Large intestine (tissue), 12 donors: ENCODE measurements at places on chromosomes 5 and 9. TPM values are rescaled to one million over a fixed set of nuclear protein-coding genes. Genes with fewer than 3 reads are reported as not detected.

DNA sequence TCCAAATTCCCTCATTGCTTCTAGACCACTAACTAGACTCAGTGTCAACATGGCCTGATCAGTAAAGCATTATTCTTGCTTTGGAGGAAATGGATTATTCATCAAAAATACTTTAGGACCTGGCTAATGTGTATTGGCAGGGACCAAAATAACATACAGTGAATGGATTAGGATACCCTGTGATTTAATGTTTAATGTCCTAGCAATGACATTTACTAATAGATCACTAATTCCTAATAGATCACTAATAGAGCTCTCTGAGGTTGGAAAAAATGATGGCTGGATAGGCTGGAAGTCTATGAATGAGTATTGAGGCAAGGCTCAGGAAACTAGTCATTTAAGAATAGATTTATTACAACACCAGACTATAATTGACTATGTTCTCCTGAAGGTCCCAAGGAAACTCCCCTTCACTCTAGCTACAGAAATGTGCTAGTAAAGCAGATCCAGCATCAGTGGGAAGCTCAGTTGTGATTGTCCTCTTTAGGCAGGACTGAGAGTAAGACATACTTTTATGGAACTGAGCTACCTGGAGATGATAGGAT lies 46.1 kb upstream of the CHSY3 start:
- no peaks in the 10 kb centered on the region for H3K4me1 ChIP-seq
- no peak overlapping the region for H3K27ac ChIP-seq
- no peaks in the 10 kb centered on the region for H3K27me3 ChIP-seq
- no peaks in the 10 kb centered on the region for H3K36me3 ChIP-seq
- no peak for DNase-seq

- H3K4me1 ChIP-seq, result no peaks in the 10 kb centered on the region
- no peaks in the 10 kb centered on the region for H3K27me3 ChIP-seq
- no peak overlapping the region for H3K4me3 ChIP-seq
- no peak for DNase-seq
Observed at GRCh38 chr5:68147659-68148058, 67.9 kb upstream of the PIK3R1 start.

DNA sequence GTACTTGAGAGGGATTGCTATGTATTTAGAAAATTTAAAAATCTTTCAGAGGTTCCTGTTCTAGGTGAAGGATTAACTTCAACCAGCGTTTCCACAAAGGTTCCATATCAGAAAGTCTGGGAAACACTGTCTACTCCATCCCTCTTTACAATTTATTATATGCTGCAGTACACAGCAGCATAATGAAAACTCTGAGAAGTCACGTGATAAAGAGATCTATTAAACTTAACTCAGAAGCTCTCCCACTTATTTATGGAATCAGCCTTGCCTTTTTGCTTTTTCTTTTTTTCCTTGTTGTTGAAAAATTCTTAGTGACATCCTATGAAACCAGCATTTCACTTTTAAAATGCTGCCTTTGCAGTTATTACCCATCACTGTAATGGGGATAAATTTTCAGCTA lies 186.2 kb downstream of the ACER2 start:
- DNase-seq, result no peak
- no peaks in the 10 kb centered on the region for H3K36me3 ChIP-seq
- no peak overlapping the region for H3K27ac ChIP-seq
- H3K27me3 ChIP-seq, result no peaks in the 10 kb centered on the region

DNA sequence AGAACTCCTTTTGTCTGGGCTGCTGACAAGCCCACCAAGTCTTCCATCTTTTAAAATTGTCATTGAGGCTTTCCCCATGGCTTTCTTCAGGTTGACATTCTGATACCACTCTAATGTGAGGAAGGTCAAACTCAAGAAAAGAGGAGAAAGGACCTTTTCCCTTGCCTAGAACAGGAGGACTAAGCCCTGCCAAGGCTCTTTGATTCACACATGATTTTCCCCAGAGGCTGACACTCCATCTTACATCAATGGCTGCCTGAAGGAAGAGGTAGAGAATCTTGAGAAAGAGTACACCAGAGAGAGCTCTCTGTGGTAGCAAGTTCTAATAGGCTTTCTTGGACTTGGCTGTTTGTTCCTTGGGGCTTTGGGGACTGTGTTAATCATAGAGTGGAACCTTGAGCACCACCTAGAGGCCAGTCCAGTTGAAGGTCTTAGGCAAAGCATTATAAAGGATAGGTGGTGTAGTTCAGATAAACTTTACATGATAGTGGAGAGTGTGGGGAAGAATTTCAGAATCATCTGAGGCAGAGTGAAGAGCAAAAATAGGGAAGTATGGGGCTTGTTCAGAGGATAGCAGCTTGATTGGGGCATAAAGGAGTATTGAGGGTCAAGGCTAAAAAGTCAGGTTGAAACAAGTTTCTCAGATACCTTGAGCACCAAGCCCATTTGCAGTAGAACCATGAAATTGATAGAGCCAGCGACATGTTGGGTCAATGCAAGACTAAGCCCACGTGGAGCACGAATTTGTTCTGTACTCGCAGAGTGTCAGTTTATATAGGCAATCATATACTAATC lies 36.7 kb downstream of the NDFIP1 start:
- peaks cover 31% of the 10 kb centered on the region for H3K36me3 ChIP-seq
- DNase-seq, result peak; percentile 52
- no peak overlapping the region for H3K4me3 ChIP-seq
- H3K27me3 ChIP-seq, result no peaks in the 10 kb centered on the region

DNA sequence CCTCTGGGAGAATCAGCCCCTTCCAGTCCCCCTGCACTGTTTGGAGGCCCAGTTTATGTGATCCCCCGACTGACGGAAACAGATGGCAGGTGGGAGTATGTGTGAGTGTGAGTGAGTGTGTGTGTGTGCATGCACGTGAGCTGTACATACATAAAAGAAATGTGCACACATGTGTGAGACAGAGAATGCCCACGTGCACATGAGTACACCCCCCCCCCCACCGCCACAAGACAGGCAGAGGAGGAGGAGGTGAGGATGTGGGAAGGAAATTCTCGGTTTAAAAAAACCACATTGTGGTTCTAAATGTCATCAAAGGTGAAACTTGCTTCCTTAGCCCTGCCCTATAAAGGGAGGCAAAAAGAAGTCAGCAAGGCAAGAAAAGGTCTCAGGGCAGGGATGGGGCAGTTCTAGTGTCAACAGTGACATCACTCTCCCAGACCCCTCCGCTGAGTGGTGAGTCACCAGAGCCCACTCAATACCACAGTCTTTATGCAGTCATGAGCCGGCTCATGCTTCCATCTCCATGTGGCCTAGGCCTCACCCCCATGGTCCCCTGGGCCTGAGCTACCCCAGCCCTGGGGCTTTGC lies 79.2 kb upstream of the HSPA9 start:
- H3K27me3 ChIP-seq, result no peaks in the 10 kb centered on the region
- no peak overlapping the region for H3K27ac ChIP-seq
- no peak overlapping the region for H3K4me3 ChIP-seq
- DNase-seq, result no peak

- H3K27ac ChIP-seq, result no peak overlapping the region
- no peak for DNase-seq
- H3K27me3 ChIP-seq, result no peaks in the 10 kb centered on the region
- no peak overlapping the region for H3K4me3 ChIP-seq
Observed at GRCh38 chr5:60248901-60249300, 355.4 kb upstream of the PDE4D start.

SURF1 gene
- 32.5 TPM for polyA plus RNA-seq

LRRC70 gene
- polyA plus RNA-seq, result 4.2 TPM

GRCh38 chr5:72209147-72210115 lies 102.2 kb downstream of the MAP1B start:
- H3K36me3 ChIP-seq, result peaks cover 7% of the 10 kb centered on the region
- no peak overlapping the region for H3K27ac ChIP-seq
- H3K4me1 ChIP-seq, result no peaks in the 10 kb centered on the region
- no peaks in the 10 kb centered on the region for H3K27me3 ChIP-seq
- DNase-seq, result no peak

SMIM33 gene
- not detected for polyA plus RNA-seq

GRCh38 chr9:109022873-109023272 lies 9.6 kb upstream of the CTNNAL1 start:
- DNase-seq, result no peak
- H3K4me1 ChIP-seq, result no peaks in the 10 kb centered on the region
- peaks cover 33% of the 10 kb centered on the region for H3K36me3 ChIP-seq
- H3K4me3 ChIP-seq, result no peak overlapping the region

DNA sequence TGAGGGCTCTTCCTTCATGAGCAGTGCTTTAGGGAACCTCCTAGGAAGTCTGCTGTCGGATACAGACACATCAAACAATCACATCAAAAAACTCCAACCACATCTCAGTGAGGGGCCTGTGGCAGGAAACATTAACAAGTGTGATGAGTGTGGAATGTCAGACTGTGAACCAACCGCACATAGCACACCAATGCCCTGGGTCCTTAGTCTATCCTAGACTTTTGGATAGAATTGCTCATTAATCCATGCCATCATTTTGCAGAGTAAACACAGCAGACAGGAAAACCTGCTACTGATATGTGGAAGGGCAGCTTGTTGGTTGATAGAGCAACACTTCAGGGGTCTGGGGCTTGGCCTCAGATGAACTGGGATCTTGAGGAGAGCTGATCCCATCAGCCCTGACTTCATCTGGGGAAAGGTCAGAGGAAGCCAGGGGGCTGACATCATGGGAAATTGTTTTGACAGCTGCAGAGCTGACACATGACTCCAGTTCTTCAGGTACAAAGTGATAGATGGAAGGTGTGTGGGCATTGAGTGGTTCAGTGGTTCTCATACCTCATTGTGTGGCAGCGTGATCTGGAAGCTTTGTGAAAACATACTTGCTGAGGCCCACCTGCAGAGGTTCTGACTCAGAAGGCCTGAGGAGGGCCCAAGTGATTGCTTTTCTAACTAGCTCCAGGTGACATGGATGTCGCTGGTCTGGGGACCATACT lies 193.3 kb downstream of the DIRAS2 start:
- no peaks in the 10 kb centered on the region for H3K27me3 ChIP-seq
- no peaks in the 10 kb centered on the region for H3K36me3 ChIP-seq
- no peaks in the 10 kb centered on the region for H3K4me1 ChIP-seq
